Stimulated activated CD8-positive, alpha-beta memory T cell treated with anti-CD3 and anti-CD28 coated beads, Interleukin-4, amount 100 ng/mL, for 4 hours (primary cell): ENCODE measurements at places on chromosomes 12 and 14.

- DNase-seq: no peak
Observed at GRCh38 chr12:80040075-80040738, 59.1 kb upstream of the OTOGL start.

DNA sequence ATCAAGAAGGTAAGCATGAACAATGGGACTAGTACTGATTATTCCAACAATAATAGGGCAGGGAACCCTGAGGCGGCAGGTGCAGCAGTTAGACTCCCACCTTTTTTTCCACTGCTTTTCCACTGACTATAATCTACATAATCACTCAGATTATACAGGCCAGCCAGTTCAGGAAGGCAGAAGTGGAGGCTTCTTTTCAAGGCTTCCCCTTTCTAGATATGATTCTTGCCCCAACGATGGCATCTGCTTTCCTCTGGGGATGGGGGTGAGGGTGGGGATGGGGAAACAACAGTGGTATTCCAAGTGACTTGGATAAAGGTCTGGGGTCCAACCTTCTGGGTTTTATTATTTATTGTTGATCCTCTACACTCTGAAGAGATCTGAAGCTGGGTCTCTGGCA, 331 bp downstream of the NCKAP1L start:
- DNase-seq: no peak

GRCh38 chr14:64217834-64218233, 76.3 kb downstream of the ESR2 start:
- no peak for DNase-seq

- DNase-seq: no peak
Observed at GRCh38 chr14:104879201-104879982, 14.3 kb downstream of the CEP170B start.

- DNase-seq: no peak
Observed at GRCh38 chr14:54662491-54663133, 95.7 kb downstream of the SAMD4A start.

GRCh38 chr14:89658977-89659670, 242.1 kb upstream of the FOXN3 start:
- DNase-seq: no peak

DNA sequence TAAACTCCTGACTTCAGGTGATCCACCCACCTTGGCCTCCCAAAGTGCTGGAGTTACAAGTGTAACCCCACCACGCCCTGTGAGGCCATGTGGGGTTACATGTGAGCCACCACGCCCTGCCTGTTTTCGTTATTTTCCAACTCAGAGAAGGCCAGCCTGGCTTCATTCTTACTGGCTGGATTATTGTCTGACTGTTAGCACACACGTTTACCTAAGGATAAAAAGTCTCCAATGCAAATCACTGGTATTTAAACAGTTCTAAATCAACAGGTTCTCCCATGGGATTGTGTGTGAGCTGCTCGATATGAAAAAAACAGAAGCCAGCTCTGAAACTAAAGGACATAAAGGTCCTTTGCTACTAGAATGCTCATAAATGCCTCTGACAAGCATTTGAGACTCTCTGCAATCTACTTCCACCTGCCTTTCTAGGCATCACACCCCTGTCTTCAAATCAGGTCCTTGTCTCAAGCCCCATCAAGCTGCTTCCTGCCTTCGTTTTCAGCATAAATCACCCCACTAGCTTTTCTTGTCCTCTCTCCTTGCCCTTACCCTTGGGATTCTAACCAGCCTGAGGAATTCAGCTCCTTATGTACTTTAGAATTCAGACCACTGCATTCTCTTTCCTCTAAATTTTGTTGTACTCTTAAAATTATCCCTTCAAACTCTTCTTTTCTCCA, 265.0 kb downstream of the DUSP6 start:
- DNase-seq: no peak

DNA sequence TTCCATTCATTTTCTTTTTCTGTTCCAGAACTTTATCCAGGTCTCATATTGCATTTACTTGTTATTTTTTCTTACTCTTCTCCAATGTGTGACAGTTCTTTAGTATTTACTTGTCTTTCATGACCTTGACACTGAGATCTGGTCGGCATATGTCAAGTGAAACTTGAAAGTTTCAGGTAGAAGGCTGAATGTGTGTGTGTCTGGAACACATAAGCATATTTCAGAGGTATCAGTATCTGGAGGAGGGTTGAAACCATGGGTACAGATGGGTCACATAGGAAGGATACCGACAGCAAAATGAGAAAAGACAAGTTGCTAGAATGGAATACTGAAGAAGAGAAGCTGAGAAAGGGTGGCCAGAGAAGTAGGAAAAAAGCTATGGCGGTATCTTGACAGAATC, 22.5 kb upstream of the PTGDR start:
- DNase-seq: no peak

DNA sequence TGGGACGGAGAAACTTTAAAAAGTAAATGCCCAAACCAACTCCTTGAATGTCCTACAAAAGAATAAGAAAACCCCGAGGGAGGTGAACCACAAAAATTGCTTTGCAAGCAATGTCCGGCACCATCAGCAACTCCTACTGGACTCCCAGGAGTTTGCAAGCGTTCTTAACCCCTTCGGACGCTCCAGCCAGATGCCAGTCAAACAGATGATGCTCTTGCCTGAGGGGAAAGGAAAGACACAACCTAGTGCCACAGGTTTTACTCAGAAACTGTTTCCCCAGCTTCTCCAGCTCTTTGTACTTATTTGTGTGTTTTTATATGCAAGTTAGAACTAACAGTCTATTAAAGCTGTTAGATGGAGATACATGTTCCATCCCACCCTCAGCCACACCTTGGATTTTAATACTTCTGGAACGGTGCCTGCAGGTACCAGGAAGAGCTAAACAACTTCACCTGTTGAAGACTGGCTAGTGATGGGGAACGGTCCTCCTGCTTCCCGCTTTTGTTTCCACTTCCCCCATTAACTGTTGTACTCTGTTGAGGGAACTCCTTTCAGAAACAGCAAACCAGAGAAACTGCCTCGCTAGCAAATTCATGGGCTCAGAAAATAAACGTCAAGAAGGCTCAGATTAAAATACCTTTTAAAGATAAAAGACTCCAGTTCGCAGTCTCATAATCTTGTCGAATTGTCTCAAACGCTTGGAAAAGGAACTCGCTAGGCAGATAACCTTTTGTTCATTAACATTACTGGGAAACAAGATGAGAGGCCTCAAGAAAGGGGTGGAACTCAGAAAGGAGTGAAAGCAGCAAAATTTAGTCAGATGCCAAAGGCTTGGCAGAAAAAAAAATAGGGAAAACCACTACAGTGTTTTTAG, 1.1 kb upstream of the FERMT2 start:
- no peak for DNase-seq

DNA sequence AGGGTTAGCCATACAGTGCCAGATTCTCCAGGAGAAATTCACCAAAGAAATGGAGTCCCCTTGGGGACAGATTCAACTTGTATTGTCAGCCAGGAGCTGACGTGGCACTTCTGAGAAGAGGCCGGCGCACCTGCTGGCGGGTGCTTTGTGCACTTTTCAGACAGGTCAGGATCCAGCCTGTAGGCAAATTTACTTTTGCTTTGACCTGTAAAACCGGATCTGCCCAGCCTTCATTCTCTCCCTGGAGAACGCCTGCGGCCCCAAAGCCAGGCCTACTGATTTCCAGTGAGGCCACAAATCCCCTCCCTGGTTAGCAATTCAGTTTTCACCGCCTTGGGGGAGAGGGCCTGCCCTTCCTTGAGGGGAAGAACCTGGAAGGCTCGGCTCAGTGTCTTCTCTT, 17.4 kb downstream of the P2RX4 start:
- no peak for DNase-seq

DNA sequence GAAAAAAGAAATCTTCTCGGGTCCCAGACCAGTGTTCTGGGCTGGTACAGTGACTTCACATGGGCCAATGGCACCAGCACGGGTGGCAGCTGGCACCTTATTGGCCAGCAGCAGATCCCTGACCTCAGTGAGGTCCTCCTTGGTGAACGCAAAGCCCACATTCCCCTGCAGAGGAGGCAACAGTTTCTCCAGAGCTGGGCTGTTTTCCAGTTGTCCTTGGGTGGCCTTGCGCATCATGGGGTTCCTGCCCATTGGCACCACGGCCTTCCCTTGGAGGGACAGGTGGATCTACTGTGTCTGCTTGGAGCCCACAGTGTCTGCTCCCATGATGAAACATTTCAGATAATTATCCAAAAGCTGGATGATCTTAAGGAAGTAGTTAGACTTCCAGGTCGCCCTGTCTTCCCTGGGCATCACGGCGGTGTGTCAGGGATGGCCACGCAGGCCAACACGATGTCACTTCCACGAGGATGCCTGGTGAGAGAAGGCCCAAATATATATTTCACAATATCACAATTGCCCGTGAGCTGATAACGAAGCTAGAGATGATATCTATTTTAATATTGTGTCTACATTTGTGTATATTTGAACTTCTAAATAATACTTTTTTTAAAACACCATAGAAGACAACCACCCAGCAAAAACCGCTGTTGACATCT, 15.8 kb downstream of the NFKBIA start:
- DNase-seq: no peak

- no peak for DNase-seq
Observed at GRCh38 chr12:96995861-96996260, 88.8 kb downstream of the NEDD1 start.

DNA sequence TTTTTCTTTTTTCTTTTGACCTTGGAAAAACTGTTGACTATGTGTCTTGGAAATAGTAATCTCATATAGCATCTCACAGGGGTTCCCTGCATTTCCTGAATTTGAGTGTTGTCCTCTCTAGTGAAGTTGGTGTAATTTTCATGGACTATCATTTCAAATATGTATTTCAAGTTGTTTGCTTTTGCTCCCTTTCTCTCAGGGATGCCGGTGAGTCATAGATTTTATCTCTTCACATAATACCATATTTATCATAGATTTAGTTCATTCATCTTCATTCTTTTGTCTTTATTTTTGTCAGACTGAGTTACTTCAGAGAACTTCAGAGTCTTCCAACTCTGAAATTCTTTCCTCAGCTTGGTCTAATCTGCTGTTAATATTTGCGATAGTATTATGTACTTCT, 1320.6 kb downstream of the LRFN5 start:
- DNase-seq: no peak

- DNase-seq: no peak
Observed at GRCh38 chr14:61526405-61527312, 168.7 kb upstream of the HIF1A start.

DNA sequence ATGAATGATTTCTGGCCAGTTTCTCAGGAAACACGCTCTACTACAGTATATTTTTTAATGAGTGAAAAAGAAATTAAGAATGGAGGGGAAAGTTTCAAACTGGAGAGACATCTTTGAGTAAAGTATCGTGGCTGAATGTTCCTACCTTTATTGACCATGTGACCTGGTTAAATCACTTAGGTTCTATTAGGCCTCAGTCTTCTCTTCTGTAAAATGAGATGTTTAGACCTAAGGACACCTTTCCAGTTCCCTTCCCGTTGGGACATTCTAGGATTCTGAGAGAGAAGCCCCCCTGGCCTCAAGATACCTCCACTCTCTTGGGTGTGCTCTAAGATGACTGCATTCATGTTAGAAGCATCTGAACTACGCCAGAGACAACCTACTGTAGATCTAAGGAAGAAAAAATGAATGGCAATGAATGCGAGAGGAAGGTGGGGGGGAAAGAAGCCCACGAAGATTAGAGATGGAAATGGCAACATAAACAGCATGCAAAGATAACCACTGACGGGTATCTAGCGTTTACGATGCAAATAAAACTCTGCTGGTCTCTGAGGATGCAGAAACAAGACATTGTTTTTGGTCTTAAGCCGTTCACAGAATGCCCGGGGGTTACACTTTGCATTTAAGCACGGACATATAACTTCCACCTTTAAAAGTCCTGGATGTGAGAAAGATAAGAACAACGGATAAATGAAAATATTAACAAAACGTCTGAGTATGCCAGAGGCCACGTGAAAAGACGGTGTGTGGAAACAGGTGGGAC, 599 bp upstream of the CPSF6 start:
- no peak for DNase-seq

DNA sequence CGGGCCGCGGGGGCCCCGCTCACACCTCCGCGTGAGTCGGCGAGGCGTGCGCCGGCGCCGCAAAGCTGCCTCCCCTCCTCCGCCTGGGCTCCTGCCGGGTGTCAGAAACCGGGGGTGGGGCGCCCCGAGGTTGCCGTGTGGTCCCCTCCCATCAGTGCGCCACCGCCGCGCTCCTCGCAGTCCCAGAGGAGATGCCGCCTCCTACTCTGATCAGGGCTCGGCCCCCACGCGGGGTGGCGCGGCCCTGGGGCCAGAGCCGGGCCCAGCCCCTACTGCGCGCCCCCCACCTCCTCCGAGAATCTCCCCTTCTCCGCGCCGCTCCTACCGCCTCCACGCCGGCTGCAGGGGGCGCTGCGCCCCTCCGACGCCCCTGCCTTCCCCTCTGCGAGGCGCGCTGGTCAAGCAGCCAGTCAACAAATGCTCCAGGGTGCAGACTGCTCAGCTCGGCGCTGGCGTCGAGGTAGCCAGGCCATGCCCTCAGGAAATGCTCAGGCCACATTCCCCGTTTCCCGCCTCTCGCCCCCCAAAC, 467 bp upstream of the JAG2 start:
- DNase-seq: no peak

GRCh38 chr12:55024575-55024974, 4.8 kb downstream of the NEUROD4 start:
- no peak for DNase-seq

DNA sequence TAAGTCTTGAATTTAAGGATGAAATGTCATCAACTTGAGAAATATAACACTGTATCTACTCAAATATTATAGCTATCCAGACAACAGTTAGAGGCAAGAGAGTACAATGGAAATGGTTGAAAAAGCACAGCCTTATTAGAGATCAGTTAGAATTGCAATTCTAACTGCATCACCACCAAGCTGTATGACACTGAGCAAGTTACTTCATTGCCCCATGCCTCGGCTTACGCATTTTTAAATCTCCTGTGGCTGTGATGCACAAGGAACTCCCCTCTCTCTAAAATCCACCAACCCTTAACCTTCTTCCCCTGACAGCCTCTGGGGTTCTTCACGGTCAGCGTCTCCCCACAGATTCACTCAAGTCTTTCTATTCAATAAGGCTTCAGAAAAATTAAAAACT, 75.1 kb downstream of the MED13L start:
- DNase-seq: no peak

DNA sequence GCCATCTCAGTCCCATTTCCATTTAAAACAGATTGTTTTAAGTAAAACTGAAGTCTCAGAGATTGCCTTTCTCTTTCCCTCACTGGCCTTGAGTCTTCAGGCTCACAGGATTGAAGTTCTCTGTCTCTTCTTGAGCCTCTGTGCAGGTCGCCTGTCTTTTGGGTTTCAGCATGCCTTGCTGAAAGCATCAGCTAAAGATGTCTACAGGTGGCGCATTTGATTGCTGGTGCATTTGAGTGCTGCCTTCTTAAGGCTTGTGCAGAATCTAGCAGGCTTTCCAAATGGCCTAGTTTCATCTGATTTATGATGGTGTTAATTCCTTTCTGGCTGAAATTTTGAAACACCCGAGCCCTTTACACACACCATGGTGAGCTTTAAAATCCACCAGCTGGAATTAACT, 1062.2 kb upstream of the FBXO33 start:
- DNase-seq: no peak

- DNase-seq: no peak
Observed at GRCh38 chr12:78185109-78185508, 354.4 kb downstream of the NAV3 start.

DNA sequence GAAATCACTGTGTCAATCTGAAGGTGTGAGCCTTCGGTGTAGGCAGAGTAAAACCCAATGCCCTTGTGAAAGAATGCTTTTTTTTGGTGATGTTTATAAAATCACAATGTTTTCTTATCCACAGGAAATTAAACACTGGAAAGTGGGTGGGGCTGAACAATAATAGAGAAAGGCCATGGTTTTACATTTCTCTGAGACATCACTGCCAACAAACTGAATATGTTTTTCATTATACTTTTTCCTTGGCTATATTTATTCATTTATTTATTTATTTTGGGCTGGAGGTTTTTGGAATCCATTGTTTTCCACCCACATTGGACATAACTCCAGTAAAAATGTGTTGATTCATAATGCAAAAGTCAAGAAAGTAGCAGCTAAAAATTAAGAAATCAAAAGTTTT, 16.9 kb downstream of the LRRK2 start:
- no peak for DNase-seq
